ENCODE measurements at places on chromosomes 6 and 20.

DNA sequence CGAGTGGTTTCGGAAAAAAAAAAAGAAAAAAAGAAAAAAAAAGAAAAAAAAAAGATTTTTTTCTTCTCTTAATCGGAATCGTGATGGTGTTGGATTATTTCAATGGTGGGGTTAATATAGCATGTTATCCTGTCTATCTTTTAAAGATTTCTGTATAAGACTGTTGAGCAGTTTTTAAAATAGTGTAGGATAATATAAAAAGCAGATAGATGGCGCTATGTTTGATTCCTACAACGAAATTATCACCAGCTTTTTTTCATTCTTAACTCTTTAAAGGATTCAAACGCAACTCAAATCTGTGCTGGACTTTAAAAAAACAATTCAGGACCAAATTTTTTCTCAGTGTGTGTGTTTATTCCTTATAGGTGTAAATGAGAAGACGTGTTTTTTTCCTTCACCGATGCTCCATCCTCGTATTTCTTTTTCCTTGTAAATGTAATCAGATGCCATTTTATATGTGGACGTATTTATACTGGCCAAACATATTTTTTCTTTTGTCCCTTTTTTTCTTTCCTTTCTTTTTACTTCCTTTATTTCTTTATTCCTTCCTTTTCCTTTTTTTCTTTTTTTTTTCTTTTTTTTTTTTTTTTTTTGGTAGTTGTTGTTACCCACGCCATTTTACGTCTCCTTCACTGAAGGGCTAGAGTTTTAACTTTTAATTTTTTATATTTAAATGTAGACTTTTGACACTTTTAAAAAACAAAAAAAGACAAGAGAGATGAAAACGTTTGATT, 3.6 kb downstream of the SOX4 start:
- no peak for DNase-seq

- DNase-seq, result no peak
Observed at GRCh38 chr6:26270486-26270861, 94.5 kb upstream of the BTN3A2 start.

DNA sequence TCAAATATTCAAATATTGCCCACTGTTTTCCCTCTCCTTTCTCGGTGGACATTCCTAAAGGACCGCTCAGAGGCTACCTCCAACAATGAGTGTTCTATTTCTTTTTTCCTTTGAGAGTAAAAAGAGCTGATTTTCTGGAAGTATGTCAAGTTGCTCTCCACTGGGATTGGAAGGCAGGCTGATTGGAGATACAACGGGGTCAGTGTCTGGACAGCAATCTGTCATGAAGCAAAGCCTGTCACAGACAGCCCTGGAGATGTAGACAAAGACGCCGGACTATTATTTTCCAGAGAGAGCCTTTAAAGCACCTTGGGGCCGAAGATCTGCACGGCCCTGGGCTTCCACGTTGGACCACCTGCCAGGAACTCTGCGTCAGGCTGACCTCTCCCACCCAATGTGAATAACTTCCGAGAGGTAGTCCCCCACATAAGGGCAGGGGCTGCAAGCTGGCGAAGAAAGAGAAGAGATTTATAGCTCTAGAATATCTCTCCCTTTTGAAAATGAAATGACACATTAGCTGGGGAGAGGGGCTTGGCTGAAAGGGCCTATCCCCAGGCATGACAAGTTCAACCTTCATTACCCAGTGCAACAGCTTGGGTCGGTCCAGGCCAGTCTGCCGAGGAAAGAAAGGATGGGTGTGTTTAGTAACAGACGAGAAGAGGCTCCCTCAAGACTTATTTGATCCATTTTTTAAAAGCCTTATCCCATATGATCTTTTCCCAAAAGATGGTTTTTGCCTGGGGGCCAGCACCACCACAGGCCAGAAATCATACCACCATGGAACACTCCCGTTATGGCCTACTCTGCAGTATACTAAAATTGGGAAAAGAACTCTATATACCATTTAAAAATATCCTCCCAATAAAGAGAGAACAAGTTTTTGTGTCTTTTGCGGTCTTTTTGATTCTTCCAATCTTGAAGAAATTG, 131.1 kb downstream of the OLIG3 start:
- DNase-seq, result no peak

DNA sequence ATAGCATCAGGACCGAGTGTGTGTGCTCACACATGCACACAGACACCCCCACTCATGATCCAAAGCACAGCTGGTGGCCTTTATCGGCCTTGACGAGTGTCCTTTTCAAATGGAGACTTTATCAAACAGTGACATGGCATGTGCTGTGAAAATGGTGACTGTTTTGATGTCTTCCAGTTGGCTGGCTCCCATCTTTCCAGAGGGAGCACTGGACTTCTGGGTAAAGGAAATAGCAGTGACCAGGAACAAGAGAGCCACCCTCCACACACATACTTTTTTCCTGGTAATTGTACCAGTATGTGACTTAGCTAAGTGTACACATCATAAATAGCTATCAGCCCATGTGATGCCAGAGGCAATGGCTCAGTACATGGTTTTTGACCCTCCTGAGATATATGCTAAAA, 52.7 kb downstream of the ZDHHC14 start:
- DNase-seq, result no peak

GRCh38 chr20:16556301-16556700, 16.9 kb downstream of the KIF16B start:
- DNase-seq, result no peak

DNA sequence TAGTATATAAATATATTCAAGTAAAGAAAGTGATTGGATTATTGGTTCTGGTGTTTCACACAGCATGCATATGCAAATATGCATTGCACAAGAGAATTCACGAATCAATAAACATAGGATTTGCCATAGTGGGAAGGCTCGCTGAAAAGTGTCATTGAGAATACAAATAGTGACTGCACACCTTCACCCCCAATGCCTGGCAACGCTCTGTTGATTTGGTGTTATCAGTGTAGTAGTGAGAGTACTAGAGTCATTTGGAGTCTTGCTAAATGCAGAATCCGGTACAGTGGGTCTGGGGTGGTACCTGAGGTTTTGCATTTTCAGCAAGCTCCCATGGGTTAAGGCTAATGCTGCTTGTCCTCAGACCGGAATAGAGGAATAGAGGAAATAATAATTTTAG, 49.7 kb upstream of the NAA20 start:
- no peak for DNase-seq

DNA sequence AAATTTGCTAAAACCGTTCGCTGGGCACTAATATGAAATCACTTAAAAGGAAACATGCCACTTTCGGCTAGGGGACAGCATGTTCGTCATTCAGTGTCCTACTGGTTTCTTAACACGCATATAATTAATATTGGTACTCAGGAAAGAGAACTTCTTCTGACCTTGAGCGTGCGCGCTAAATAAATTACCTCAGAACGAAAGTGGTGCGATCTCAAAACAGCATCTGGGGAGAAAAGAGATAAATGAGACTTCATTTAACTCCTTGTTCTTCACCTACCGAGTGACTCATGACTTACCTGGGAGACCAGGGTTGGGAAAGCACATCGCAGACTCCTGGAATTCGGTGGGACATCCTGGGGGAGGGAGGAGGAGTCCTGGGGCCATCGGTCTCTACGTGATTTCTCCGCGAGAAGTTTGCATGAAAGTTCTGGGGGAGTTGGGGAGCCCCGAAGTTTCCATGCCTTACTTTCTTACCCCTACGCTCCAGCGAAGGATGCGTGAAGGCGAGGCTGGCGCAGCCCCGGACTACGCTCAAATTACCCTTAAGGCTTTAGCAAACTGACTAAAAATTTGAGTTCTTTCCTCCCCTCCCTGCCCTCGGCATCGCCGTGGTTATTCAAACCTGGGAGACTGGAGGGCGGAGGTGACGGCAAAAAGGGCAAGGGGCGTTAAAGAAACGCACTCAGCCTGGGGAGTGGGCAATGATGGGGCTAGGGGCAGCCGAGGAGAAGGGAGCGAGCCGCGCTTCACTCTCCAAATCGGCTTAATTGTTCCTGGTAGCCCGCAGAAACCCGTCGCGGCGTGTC, 1.1 kb upstream of the BEND6 start:
- no peak for DNase-seq

GRCh38 chr20:57170343-57170742, 96.1 kb downstream of the BMP7 start:
- no peak for DNase-seq

- DNase-seq, result no peak
Observed at GRCh38 chr6:3843379-3844096, 5.6 kb upstream of the FAM50B start.

DNA sequence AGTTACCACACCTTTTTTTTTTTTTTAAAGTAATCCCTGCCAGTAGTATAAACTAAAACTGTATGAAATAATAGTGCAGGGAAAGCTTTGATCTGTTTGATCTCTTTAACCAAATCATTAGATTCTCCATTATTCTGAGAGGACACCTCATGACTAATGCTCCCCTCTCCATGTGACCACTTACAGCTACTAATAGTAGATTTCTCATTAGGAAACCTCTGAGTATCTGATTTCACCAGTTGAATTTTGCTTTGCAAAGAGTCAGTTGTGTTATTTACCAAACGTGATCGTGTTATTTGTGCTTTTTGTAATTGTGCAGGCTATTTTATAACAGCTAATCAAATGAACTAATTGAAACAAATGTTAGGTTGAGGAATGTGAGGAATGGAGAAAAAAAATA, 12.5 kb downstream of the CASP8AP2 start:
- no peak for DNase-seq

DNA sequence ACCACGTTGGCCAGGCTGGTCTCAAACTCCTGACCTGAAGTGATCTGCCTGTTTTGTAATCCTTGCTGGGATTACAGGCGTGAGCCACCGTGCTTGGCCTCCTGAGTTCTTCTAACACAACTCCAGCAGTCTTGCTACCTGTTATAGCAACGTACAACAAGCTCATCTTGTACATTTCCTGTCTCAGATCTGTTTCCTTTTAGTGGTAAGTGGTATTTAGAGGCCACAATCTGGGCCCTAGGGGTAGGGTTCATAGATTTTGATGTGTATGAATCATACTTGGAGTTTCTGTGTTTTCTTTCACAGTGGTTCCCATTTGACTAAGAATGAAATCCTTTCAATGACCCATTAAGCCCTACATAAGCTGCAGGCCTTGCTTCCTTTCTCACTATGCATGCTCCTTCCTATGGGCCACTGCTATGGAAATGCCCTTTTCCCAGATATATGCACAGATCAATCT, 27.1 kb upstream of the SYNCRIP start:
- no peak for DNase-seq

- no peak for DNase-seq
Observed at GRCh38 chr20:51340451-51340840, 202.1 kb downstream of the NFATC2 start.

DNA sequence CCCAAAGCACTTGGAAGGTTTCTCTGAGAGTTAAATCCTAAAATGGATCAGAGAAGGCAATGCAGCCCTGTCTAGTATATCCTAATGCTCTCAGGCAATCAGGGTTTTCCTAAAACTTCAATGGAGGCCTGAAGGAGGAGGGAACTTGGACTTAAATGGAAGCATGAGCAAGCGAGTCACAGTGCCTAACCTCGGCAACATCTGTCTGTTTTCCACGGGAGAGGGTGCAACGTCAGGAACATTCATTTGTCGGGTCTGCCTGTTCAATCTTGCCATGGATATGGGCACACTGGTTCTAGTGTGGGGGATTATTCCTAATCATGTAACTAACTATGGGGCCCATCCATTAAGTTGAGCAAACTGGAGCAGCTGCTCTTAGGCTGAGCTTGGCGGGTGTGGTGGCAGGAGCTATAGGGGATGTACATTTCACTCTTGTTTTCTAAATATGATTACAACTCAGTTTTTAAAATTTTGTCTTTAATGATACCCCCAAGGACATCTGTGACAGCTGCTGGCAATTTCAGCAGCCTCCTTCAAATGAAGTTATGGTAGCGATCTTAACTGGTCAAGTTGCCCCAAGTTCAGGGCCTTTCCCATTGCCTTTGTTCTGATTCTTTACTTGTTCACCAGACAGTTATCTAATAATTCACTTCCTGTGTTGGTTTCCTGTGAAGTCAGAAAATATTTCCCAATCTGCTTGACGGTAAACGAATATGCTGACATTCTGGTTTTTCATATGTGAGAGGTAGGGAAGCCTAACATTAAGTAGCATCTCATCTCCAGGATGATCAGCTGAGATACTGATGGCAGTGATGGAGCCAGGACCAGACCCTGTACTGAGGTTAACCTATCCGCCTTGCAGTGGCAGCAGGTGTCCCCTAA, 21.6 kb downstream of the DSE start:
- no peak for DNase-seq

DNA sequence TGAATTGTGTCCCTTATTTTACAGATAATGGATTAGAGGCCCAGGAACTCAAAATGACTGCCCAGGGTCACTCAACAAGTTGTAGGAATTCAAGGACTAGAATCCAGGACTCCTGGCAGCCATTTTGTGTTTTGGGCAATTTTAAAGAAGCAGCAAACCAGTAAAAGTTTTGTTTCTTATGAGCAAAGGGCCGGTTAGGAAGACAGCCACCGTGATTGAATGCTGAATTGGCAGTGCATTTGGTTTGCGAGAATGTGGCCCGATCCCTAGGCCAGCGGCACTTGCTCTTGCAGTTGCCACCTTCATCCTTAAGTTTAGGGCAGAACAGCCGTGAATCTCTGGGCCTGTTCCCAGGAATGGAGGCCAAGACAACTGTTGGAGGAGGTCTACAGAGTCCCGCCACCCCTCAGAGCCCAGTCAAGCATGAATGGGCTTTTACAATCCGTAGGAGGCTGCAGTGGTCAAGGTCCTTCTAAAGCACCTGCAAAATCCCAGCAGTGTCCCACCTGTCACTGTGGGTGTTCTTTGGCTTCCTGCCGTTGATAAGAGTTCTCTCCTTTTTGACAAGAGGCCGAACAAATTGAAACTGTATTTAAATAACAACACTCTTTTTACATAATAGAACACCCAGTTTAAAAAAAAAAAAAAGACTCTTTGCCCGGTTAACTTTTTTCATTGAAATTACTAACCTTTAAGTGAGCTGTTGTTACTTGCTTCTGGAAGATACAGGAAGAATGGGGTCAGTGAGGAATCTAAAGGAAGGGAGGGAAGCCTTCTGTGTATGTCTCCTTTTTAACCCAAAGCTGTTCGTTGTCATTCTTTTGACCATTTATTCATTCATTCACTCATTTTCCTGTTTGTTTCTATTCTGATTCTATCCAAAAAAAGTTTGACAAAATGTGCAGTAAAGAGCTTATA, 68.7 kb downstream of the PHACTR2 start:
- DNase-seq, result no peak

DNA sequence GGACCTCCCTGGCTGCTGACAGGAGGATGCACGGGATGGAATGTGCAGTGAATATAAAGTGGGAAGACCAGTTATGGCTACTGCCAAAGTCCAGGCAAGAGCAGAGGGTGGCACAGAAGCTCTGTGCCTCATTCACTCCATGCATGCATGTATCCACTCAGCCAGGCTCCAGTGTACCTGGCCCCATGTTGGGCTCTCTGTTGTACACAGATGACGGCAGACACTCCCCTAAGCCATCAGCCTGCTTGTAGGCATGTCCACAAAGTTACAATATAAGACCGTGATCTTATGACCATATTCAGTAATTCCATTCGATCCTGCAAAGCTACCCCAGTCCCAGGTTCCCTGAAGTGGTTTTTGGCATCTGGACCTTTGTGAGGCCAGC, 116.8 kb downstream of the PREX1 start:
- no peak for DNase-seq

- no peak for DNase-seq
Observed at GRCh38 chr20:40282941-40283340, 406.1 kb downstream of the MAFB start.

GRCh38 chr6:84625506-84625905, 138.9 kb downstream of the TBX18 start:
- no peak for DNase-seq

- DNase-seq, result no peak
Observed at GRCh38 chr6:129644567-129645015, 65.4 kb downstream of the ARHGAP18 start.

All from NCI-H187 (cell line).